ENCODE measurements at places on chromosomes 2 and 18.

GRCh38 chr2:72682061-72682460 is 143.8 kb downstream of the EXOC6B start:
- no peak for DNase-seq

GRCh38 chr2:105796131-105796638 is 51.5 kb downstream of the NCK2 start:
- DNase-seq: no peak

- no peak for DNase-seq
Observed at GRCh38 chr2:64944484-64944883, 44.7 kb upstream of the SLC1A4 start.

DNA sequence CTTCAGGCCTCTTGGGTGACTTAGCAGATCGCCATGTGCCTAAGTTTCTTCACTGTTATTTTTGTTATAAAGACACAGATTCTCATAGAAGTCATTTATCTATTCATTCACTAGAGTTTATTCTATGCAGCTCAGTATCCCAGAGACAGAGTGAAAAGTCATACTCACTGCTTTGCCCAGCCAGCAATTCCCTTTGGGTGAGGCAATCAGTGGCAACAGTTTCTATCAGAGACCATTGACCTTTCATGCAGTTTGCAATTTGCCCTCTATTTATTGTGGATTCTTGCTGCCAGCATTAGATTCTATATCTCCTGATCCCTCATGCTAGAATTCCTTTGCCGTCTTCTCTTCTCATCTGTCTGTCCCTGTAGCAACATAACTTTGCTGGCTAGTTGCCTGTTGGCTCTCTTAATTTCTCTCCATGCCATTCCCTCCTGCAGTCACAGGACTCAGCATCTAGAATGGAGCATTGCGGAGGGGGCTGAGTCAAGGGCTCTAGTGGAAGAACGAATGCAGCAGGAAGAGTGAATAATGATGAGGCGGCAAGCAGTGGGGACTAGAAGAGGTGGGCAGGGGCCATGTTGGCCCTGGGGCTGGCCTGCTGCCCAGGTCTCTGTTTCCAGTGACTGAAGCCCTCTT is 12.2 kb downstream of the SLC9A4 start:
- DNase-seq: no peak

GRCh38 chr2:6960659-6961058 is 43.4 kb downstream of the RNF144A start:
- no peak for DNase-seq

GRCh38 chr2:105772362-105772761 is 27.6 kb downstream of the NCK2 start:
- no peak for DNase-seq

DNA sequence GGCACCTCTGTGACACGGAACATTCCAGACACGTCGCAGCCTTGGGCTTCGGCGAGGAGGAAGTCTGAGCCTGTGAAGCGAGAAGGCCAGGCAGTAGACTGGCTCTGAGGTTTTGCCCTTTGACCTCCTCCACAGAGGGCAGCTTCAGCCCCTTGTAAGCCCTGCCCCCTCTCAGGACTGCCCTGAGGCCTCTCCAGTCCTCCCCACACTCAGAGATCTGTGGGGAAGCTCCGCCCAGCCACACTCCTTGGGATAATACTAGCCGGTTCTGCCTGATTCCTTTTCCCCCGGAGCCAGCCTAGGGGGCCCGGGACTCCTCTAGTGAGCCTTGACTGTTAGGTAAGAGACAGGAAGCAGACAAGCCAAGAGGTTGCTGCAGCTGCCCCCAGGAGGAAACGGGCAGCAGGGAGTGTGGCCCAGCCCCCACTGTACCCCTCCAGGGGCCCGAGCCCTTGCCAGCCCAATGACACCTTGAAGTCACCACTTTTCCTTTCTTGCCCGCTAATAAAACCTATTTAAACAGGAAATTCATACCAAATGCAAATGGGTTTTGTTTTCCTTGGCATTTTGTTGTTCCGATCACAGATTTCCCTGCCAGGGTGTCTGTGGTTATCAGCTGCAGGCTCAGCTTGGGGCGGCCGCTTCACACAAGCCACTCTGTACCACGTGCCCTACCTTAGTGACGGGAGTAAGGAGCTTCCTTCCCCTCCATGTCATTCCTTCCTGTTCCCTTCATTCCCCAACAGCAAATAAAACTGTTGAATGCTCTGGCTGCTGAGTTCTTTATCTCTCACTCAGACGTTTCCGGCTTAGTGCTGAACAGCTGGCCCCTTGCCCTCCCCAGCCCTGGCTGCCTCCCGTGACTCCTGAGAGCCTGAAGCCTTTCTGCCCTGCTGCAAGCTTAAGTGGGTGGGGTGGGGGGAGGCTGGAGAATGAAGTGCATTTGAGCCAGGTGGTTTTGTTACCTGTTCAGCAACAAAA is 124.7 kb downstream of the CABLES1 start:
- DNase-seq: no peak

- no peak for DNase-seq
Observed at GRCh38 chr18:13502585-13502984, 223.8 kb downstream of the FAM210A start.

- no peak for DNase-seq
Observed at GRCh38 chr18:6961331-6961730, 156.3 kb downstream of the LAMA1 start.

DNA sequence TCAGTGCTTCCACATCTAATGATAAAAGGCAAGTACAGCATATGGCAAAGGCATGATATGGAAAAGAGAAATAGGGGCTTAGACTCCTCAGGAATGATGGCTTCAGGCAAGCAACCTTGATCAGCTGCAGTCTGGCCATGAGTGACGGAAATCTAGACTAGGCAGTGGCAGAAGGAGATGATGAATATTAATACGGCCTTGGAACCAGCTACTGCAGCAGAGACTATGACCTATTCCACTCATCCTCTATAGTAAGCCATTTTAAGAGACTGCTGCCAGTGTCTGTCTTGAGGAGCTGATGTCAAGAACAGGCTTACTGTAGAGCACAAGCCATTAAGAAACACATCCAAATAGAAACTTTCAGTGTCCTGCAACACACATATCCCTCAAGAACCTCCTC is 23.7 kb downstream of the ASXL2 start:
- DNase-seq: no peak

DNA sequence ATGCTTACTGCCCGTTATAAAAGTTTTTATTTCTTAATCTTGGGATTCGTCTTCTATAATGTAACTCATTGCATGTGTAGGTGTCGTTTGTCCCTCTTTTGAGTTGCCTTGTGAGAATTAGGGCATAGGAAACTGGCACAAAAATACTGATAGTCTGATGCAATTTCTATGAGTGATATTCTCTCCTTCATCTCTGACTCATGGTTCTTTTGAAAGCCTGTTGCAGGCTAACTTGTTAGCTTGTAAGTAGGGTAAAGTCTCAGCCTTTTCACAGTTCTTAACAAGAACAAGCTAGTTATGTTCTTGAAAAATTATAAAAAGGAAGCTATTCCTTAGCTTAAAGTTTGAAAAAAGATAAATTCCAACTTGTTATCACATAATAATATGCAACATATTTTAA is 1085.4 kb upstream of the NRXN1 start:
- DNase-seq: no peak

GRCh38 chr2:218734190-218734975 is 23.7 kb downstream of the TTLL4 start:
- DNase-seq: no peak

DNA sequence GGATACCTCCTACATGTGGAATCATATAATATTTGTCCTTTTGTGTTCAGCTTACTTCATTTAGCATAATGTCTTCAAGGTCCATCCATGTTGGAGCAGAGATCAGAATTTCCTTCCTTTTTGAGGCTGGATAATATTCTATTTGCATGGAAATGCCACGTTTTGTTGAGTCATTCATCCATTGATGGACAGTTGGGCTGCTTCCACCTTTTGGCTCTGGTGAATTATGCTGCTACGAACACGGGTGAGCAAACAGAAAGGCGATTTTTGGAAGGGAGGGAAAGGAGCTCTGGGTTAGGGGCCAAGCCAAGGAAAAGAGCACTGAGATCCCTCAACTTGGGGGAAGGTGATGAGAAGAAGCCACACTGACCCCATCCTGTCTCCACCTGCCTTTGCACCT is 260.5 kb downstream of the TNS1 start:
- DNase-seq: no peak

DNA sequence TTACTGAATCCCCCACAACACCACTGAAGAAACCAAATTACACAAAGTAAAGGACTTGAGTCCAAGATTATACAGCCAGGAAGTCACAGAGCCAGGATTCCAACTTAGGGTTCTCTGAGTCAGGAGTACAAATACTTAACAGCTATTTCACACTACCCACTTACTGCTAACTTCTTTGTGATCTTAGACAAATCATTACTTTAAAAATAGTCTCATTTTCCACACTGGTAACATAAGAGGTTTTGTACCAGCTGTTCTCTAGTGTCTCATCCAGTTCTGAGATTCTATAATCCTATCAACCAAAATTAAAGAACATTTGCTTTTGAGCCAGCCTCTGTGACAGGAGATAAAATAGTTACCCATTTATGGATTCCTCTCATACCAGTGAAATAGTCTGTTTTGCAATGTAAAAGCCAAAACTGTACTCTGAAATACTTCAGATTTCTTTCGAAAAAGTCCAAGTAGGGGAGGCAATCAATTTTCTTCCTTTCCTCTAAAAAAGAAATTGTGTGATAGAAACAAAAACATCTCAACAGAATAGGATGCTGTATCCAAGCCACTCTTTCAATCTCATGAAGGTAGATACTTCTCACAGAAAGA is 157.6 kb downstream of the LRATD1 start:
- no peak for DNase-seq

DNA sequence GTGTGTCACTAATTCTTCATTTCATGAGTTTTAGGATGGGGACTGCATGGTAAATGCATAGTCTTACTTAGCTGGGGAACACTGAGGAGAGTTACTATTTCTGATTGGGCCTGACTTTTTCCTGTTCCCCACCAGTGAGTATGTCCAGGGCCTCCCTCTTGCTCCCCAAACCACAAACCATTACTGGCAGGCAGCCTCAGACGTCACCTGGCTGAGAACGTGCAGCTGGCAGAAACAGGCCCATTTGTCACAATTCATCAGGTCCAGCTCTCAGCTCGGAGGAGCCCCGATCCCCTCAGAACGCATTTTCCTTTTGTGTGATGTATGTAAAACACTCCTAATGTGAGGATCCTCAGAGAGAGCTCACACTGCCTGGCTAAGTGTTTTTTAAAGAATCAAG is 71.7 kb upstream of the SIX3 start:
- DNase-seq: no peak

- DNase-seq: no peak
Observed at GRCh38 chr2:168583710-168584521, 127.8 kb downstream of the CERS6 start.

DNA sequence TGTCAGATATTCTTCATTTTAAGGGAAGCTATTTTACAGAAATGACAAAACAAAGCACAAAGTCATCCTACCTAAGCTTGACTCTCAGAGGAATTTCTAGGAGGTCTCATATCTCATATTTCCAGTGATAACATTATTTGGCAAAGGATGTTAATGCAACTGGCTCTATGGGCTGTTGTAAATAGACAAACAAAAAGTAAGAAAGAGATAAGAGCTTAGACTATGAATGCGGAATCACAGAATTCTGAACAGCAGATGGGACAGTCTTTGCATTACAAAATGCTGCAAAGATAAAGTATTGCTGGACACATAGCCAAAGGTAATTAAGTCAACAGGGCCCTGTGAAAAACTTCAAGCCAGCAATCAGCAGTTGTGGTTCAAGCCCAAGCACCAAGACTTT is 23.9 kb downstream of the PIAS2 start:
- DNase-seq: no peak

- DNase-seq: no peak
Observed at GRCh38 chr18:457521-458412, 42.7 kb downstream of the COLEC12 start.

GRCh38 chr2:10497797-10498251 is 49.7 kb upstream of the ODC1 start:
- peak; percentile 50 for DNase-seq

- no peak for DNase-seq
Observed at GRCh38 chr2:176851889-176852483, 360.6 kb upstream of the HNRNPA3 start.

DNA sequence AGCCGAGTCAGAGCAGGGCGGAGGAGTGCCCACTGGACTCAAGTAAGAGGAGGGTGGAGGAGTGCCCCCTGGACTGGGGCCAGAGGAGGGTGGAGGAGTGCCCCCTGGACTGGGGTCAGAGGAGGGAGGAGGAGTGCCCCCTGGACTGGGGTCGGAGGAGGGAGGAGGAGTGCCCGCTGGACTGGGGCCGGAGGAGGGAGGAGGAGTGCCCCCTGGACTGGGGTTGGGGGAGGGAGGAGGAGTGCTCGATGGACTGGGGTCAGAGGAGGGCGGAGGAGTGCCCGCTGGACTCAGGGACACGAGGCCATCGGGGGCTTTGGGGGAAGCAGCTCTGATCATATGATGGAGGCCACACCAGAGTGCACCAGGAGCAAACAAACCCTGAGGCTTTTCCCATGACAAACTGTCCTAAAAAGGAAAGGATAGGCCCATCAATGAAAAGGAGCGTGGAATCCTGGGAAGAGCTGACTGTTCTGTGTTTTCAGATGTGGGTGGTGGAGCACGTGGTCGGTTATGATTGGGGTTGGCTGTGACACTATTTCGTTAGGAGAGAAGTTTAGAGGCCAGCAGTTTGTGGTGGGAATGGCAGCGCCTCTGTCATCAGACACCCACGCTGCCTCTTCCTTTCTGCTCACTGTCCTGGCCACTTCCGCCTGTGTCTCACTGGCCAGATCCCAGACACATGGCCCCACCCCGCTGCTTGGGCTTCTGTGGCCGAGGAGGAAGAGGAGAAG is 24.5 kb upstream of the HPCAL1 start:
- DNase-seq: no peak

- no peak for DNase-seq
Observed at GRCh38 chr2:217900010-217900779, 102.6 kb downstream of the TNS1 start.

DNA sequence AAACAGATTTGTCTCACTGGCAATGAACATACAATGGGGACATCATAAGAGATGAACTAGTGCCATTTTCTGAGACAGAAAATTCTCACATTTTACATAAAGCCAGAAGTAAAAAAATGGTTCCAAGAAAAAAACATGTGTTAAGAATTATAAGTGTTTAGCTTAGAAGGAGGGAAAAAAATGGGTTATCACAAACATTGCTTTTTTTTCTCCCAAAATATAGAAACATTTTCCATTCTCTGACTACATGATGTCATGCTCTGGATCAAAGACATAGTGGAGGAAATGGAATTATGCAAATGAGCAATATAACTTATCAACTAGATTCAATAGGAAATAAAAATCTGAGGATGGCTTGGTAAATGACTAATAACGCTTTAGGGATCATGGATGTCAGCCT is 49.8 kb downstream of the SPATS2L start:
- no peak for DNase-seq

GRCh38 chr18:42437646-42438045 is 482.6 kb downstream of the PIK3C3 start:
- DNase-seq: no peak

DNA sequence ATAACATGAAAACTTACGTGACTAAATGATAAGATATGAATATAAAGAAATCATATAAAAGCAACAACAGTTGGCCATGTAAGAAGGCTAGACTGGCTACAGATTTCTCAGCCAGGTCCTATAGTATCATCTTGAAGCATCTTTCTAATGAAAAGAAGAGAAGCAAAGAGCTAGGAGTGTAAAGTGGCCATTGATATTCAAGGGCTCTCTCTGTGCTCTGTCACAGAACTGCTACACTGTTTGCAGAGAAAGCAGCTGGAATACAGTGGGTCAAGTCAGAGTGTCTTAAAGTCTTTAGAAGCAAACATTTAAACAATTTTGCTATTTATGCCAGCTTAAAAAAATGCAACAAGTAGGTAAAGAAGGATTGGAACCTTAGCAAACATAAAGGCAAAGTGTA is 118.8 kb downstream of the SCN9A start:
- DNase-seq: no peak
